Bone marrow (tissue), 2 donors: ENCODE measurements at places on chromosomes 7 and 10.

DNA sequence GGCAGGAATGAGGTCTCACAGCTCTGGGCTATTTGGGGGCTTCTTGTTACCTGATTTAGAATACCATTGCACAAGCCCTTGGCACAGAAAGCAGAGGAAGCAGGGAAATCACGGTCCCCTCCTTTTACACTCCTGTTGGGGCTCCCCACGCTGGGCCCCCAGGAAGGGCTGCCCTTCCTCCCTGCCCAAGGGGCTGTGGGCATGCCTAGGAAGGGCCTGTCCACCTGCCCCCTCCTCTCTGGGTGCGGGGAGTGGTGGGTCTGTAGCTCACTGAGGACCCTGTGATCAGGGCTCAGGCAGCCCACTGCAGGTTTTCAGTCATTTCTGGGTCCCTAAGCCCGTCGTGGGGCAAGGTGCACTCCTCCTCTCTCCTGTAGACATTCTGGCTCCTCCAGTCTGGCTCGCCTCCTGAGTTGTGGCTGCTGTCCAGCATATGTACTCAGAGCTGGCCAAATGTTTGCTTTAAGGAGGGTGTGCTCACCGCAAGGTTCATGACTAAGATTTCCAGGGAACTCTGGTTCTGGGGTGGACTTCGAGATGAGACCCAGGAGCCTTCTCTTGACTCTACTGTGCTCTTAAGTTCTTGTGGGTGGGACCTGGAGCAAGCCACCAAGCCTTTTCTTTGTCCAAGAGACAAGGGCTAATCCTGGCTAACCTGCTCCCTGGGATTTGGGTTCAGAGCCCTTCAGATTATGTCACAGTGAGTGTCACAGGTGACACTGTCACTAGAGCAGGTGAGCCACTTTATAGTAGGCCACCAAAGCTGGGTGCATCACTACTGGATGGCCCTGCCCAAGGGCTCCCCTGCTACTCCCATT lies 56.0 kb downstream of the TACR2 start:
- no peak for DNase-seq

DNA sequence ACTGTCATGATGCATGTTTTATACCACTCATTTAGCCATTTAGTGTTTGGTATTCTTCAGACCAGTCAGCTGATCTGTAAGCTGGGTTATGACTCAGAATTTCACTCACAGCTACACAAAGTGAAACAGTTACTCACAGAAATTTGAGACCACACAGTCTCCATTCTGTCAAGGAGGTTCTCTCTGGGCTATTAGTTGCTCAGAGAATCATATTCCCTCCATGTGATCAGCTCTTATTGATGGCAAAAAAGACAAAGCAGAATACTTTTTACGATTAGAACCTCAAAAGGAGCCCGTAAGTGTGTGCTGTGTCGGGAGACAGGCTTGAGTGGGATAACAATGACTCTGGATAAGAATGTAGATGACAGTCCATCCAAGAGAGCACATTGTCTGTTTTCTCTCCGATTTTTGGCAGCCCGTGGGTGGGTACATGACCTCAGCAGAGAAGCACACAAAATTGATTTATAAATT lies 277.6 kb upstream of the SORCS1 start:
- no peak for DNase-seq

DNA sequence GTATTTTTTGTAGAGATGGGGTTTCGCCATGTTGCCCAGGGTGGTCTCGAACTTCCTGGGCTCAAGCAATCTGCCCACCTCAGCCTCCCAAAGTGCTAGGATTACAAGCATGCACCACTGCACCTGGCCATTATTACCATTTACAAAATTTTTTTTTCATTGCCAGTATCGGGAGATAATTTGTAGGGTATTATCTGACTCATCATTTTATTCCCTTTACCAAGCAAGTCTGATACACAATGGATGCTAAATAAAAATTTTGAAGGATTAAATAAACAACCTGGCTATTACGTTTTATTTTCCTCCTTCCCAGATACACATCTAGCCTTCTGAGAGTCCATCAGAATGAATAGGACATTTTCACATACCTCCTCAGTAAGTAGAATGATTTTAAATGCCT lies 38.1 kb upstream of the CPN1 start:
- DNase-seq = no peak

DNA sequence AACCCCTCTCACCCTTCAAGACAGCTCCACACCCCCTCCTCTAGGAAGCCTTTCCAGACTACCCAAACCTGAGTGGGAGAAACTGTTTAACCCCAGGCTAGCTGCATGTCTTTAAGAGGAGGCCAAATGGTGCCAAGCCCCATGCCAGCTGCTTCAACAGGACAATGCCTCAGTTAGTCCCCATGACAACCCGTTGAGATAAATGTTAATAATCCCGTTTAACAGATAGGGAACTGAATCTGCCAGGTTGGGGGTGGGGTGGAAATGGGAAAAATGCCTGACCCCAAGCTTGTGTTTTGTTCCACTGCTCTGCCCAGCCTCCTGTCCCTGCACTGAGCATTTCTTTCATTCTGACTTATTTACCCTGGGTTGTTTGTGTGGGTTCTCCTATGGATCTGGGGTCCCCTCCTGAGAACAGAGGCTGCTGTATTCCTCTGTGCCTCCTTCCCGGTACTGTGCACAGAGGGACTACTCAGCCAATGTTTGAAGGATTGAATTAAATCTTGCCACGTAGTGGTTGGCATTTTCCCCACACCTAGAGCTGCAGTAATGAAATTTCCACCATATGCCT lies 452.6 kb upstream of the ZMIZ1 start:
- no peak for DNase-seq

DNA sequence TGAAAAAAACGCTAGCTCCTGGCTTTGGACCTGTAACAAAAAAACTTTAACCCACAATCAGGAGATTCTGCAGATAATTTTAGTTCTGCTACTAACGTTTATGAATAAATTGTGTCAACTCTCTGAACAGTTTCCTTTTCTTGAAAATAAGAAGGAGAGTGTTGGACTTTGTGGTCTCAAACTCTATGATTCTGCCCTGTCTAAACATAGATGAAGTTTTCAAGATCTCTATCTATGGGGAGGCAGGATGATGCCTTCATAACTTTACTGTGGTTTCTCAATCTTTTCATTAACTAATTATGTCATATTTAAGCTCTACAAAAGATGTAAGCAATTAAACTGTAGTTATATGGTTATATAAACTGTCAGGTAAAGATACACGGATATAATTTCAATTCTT lies 162.0 kb downstream of the REEP3 start:
- no peak for DNase-seq

DNA sequence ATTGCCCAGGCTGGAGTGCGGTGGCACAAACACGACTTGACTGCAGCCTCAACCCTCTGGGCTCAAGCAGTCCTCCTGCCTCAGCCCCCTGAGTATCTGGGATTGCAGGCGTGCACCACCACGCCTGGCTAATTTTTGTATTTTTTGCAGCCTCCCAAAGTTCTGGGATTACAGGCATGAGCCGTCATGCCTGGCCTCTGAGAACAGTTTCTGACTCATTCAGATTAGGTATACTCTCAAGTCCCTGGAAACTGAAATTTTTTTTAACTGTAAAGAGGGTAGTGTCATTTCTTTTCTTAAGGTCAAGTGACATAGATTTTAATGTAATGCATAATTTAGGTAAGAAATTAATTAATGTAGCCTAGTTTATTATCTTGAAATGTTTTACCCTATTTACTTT lies 104.7 kb downstream of the SEPTIN7 start:
- DNase-seq = no peak

DNA sequence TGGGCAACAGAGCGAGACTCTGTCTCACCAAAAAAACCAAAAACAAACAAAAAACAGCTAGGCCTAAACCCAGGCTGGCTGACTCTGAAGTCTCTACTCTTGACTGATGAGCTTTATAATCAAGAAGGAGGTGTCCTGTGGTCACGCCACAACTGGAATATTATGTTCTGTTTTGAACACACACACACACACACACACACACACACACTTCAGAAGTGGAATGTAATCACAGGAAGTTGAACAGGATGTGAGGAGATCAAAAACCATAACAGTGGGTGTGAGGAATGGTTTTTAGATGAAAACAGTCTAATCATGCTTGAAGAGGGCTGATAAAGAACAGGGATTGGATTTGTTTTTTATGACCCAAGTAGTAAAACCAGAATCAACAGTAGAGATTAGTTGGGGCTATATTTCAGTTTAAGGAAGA lies 51.1 kb upstream of the IL6 start:
- DNase-seq = no peak

- no peak for DNase-seq
These were observed 218.0 kb downstream of the LRMDA start for GRCh38 chr10:75649466-75649865.

DNA sequence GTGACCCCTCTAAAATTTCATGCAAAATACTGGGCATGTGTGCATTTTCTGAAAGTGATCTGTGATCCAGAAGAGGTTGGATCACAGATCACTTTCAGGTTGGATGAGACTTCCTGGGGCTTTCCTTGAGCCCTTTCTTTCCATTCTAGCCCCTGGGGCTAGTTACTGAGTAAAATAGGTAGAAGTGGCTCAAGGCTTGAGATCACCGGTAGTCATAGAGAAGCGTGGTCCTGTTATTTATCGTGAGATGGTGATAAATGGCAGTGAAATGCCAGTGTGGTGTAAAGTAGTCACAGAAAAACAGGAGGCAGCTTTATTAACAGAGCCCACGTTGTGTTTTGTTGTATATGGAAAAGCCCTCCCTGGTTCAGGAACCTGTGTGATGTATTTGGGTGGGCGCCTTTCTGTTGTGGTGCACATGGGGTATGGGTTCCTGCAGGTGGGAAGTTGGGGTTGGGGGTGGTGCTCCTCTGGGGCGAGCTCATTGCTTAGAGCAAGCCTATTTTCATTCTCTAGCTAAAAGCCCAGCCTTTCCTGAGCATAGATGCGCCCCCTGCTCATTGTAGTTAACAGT lies 34.0 kb upstream of the SH2D4B start:
- no peak for DNase-seq

- no peak for DNase-seq
These were observed 350.7 kb upstream of the ZMIZ1 start for GRCh38 chr10:78718032-78718572.

DNA sequence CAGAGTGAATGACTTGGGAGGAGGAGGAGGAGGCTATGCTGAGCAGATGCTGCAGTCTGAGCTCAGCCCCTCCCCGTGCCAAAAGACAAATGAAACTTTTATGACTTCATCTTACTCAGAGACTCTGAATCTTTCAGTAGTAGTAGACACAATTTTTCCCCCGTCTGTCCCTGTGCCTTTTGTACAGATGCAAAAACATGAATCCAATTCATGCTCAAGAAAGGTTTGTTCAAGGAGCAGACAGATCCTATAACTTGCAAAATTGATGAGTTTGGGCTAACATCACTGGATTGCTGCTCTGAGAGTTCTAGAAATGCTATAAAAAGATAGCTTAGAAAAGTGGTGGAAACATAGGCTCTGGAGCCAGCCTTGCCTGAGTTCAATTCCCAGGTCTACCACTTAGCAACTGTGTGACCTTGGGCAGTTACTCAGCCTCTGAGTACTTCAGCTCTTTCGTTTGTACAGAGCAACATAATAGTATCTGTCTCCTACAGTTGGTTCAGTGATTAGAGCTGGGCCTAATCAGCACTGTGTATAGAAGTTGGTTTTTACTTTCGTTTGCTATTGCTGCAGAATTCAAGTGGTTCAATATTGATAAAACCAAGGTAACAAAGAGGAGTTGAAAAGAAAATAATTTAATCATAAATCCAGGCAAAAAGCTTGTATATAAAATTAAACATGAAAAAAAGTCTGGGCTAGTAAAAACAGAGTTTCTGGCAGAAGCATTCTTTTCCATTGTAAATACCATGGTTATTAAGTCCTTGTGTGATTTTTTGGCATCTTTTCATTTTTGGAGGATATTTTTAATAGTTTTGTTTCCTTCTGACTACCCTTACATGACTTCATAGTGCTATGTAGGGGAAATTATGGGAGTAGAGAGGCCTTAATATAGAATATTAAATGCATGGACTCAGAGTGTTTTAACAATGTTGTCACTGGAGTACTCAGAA lies 174.2 kb upstream of the ZNF32 start:
- DNase-seq = no peak

DNA sequence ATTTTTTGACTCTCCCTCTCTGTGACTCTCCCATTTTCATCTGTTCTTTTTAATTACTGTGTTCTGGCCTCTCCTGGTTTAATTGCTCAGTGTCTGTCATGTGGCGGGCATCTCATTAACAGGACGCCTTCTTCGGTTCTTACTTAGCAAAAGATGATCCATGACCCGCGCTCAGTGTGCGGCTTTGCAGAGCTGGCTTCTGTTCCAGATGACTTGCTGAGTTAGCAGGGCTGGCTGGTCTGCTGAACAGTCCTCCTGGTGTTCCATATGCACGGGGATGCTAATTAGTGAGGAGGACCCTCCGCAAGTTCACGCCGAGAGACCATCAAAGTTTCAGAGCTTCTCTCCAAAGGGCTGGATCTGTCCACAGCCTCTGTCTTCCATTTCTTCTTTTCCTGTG lies 258.6 kb upstream of the MKI67 start:
- no peak for DNase-seq

DNA sequence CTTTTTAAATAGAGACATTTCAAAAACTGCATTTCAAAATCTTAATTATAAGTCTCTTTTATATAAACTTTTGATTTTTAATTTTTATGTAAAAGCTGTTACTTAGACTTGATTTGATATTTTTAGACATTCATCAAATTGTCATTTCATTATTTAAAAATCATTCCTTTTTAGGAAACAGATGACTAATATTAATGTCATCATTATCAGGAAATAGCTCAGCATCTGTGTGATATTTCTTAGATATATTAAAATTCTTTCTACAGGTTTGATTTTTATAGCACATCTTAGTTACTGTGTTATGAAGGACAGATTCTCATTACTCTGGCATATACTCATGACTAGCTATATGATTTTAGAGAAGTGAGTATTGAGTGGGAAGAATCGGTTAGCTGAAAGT lies 17.2 kb downstream of the RUNDC3B start:
- no peak for DNase-seq

DNA sequence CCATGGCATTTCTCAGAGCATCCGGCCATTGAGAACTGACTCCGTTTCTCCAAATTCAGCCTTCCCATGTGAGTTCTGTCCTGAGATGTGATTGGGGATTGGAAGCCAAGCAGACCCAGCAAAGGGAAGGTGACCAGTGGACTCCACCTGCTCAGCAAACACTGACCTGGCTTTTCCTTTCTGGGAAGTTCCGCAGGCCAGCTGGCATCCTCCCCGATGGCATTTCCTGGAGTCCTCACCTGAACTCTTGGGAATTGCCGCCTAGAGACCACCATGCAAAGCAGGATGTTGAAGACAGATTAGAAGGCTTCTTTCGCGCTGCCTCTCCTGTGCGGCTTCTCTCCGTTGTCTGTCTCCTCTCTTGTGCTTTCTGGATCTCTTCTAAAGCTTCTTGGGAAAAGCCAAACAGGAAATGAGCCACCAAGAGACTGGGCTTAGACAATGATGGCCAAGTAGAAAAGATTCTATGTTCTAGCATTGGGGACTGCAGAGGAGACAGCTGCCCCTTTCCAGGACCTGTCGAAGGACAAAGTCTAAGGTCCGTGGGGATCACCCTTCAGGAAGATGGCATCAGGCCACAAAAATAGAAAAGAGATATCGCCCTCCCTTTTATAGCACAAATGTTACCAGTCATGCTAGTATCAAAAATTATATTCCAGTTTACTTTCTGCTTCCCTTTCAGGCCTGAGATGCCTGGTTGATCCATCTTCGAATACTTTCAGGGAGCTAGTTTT lies 103.7 kb upstream of the INSYN2A start:
- no peak for DNase-seq
